ENCODE measurements at places on chromosomes 7 and 10.
A peak's percentile ranks its signal among the peaks of the same experiment; 100 is the strongest.

- peak; percentile 90 for DNase-seq
These were observed at the start of the genes MDH2 and STYXL1 for GRCh38 chr7:76047811-76048667. TSS of gene MDH2 (plus strand) at chr7:76048106. CDS start at chr7:76048161, 55 bp downstream. TSS of gene STYXL1 (minus strand) at chr7:76048000. CDS start at chr7:76030523, 17,477 bp downstream.

- DNase-seq: no peak
These were observed 188.4 kb downstream of the ZEB1 start for GRCh38 chr10:31507427-31507826.

GRCh38 chr7:124649397-124650014 is 116.1 kb downstream of the GPR37 start:
- no peak for DNase-seq

DNA sequence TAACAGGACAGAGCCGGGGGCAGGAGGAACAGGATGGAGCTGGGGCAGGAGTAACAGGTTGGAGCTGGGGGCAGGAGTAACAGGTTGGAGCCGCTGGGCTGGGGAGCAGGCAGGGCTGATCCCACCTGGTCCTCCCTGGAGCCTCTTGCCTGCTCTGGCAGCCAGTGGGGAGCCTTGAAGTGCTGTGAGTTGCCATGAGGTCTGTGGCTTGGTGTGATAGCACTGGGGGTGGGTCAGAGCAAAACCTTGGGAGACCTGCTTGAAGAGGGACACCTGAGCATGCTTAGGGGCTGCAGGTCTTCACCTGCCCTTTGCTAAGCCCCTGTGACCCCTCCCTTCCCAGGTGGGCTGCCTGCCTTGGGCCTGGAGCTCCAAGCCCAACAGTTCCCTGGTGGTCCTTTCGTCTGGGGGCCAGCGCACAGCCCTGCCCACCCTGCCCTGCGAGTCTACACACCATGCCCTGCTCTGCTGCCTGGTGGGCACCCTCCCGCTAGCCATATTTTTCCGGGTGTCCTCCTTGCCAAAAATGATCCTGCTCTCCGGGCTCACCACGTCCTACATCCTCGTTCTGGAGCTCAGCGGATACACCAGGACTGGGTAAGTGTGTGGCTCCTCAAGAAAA is 111.6 kb downstream of the ADCY1 start:
- DNase-seq: no peak

DNA sequence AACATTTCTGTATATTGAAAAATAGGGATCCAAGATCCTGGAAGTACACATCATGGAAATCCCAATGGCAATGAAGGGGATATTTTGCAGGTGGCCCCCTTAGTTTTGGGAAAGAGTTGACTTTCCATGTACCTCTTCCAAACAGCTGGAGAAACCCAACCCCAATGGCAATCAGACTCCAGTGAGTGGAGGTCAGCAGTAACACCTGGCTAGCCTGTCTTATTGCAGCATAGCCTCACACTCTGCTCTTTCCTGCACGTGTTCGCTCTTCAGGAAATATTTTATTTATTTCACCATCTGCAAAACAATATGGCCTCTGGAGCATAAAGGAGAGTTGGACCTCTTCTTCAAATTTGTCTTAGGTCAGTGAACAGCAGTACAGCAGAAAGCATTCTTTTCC is 340.0 kb upstream of the NRP1 start:
- DNase-seq: no peak

DNA sequence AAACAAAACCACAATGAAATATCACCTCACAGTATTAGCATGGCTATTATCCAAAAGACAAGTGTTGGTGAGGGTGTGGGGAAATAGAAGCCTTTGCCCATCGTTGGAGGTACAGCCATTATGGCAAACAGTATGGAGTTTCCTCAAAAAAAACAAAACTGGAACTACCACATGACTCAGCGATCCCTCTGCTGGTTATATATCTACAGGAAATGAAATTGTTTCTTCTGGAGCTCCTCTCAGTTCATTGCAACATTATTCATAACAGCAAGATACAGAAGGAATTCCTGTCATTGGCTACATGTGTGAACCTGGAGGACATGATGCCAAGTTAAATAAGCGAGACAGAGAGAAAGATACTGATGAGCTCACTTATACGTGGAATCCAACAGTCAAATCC is 2.4 kb upstream of the UBE3C start:
- DNase-seq: peak; percentile 7

DNA sequence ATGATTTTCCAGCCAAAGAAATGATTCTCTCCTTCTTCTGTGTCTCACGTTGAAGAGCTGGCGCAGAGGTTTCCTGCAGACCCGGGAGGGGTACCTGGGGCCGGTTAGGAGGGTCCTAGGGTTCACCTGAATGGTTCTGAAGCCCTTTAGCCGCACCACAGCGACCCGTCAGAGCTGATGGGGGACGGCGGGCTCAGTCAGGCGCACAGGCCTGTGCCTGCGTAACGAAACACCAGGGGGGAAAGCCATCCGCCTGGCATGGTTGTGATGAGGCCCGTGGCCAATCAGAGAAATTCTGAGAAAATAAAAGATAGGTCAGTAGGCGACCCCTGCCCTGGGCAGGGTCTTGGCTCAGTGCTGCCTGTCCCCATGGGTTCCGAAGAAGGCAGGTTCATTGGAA is 35.6 kb downstream of the FAM20C start:
- DNase-seq: no peak

DNA sequence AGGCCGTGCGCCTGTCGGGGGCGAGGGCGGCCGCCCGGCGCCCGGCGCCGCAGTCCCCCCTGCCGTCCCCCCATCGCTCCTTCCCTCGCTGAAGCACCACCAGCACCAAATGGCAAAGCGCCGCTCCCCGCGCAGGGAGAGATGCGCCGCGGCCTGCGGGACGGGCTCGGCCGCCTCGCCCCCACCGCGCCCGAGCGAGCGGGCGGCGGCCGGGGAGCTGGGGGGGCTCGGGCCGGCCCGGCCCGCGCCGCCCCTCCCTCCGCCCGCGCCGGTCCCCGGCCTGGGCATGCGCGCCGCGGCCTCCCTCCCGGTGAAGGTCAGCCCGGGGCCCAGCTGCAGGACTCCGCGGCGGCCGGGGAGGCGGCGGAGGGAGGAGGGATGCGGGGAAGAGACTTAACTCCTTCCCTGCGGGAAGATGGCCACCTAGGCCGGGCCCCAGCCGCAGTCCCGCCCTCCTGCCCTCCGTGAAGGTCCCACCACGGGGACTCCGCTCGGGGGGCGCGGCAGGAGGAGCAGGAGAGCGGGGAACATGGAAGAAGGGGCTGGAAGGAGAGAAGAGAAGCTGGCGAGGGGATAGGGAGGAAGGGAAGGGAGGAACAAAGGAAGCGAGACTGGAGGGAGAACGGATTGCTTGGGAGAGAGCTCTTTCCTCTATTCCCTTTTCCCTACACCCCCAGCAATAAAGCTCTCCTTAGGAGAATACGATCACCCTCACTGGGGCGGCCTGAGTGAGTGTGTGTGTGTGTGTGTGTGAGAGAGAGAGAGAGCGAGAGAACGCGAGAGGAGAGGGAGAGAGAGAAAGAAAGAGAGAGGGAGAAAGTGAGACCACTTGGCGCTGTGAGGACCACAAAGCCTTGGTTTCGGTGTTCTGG is 3.4 kb upstream of the SMARCD3 start:
- peak; percentile 65 for DNase-seq

DNA sequence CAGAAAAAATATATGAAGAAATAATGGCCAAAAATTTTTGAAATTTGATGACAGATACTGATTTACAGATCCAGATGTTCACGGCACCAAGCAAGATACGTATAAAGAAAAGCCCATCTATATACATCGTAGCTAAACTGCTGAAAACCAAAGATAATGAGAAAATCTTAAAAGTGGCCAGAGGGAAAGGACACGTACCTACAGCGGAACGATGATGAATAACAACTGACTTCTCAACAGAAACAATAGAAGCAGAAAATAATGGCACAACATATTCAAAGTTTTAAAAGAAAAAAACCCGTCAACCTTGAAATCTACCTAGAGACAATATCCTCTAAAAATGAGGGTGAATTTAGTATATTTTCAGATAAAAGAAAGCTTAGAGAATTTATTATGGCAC is 31.9 kb downstream of the IL2RA start:
- no peak for DNase-seq
